ENCODE measurements at places on chromosomes 2 and 18.

DNA sequence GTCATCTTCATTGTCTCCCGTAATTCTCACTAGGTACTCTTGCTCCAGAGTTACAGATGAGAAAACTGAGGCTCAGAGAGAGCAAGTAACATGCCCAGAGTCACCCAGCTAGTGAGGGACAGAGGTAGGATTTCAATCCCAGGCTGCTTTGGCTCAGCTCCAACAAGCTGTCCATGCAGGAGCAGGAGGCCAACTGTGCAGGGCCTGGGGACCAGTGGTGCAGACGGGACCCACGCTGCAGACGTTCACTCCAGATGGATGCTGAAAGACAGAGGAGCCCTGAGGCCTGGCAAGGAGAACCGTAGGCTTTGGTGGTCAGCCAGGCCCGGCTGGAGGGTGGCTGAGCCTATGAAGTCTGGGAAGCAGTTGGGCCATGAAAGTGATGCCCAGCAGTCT lies 102.6 kb downstream of the MCFD2 start:
- no peak for DNase-seq

DNA sequence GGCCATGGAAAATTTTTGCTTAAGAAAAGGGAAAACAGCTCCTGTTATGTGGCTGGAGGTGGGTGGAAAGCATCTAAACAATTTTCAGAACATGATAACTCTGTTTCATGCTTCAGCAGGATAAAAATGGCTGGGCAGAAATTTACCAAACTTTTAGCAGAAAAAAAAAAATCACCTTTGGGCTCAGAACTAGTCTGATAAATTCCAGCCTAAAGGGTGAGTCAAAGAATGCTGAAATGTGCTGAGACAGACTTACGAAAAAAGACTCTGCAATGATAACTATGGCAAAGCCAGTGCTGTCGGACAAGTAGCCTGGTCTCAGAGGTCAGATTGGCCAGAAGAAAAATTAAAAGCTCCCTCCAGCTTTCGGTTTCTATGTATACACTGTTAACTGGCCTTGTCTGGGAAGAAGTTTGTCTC lies 123.6 kb downstream of the LRATD1 start:
- no peak for DNase-seq

DNA sequence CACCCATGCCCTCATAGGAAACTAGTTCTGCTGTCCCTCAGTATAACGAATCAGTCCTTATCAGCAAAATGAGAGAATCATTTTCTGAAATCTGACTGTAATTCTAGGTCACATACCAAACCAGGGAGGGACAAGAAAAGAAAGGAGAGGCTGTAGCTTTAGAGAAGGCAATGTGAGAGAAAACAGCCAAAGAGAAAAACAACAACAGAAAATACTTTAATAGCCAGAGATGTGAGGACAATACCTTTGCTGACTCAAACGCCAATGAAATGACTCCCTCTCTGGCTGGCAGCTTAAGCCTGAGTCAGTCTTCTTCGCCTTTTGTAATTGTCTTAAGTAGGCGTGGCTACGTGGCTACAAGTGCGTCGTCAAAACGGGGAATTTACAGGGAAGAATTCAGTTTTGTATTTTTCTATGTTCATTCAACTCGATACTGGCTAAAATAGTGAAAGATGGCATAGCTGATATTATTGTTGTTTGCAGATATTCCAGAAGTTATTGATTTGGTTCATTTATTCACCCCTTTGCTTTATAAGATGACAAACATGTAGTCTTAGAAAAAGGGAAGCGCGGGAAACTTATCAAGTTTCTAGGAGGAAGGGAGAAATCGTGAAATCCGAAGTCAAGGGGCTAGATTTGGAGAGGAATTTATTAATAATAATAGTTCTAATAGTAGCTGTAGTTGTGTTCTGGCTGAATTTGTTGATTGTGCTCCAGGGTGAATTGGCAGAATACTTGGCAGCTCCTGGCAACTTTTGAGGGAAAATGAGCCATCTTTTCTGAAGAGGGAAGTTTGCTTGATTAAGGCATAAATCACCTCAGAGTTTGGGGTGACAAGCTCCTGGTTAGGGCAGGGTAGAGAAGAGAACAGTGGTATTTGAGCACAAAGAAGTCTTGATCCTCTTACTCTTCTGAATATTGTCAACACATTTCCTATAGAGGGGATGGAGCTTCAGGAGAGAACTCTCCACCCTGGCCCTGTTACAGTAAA lies at the start of gene IL1A:
TSS of gene IL1A (minus strand) at position 295 of the 991 bp plus-strand sequence. CDS start 723 bp downstream, outside the sequence.
- no peak for DNase-seq

- no peak for DNase-seq
These were observed 265.4 kb downstream of the NUP35 start for GRCh38 chr2:183389546-183390080.

GRCh38 chr18:32530947-32531651 lies 60.4 kb upstream of the GAREM1 start:
- no peak for DNase-seq
